ENCODE measurements at places on chromosomes 16 and 17. TPM values are rescaled to one million over a fixed set of nuclear protein-coding genes. Genes with fewer than 3 reads are reported as not detected.
A peak's percentile ranks its signal among the peaks of the same experiment; 100 is the strongest.

The NGFR gene
- total RNA-seq: not detected

The KRTAP9-4 gene
- total RNA-seq: not detected

The MYH4 gene
- not detected for total RNA-seq

The MYH8 gene
- not detected for total RNA-seq

- peak within 1 kb of the TSS; percentile 94 for H3K4me3 ChIP-seq
- H3K4me1 ChIP-seq: peaks cover 39% of the 10 kb centered on the region
- H3K27ac ChIP-seq: no peak within 1 kb of the TSS
- peaks cover 17% of the 10 kb centered on the region for H3K36me3 ChIP-seq
Measured at GRCh38 chr16:67483150-67483549, at the start of gene AGRP. AGRP (minus strand) TSS chr16:67483547; CDS start chr16:67483398, 149 bp downstream.
